ENCODE measurements at places on chromosomes 7 and 10.

DNA sequence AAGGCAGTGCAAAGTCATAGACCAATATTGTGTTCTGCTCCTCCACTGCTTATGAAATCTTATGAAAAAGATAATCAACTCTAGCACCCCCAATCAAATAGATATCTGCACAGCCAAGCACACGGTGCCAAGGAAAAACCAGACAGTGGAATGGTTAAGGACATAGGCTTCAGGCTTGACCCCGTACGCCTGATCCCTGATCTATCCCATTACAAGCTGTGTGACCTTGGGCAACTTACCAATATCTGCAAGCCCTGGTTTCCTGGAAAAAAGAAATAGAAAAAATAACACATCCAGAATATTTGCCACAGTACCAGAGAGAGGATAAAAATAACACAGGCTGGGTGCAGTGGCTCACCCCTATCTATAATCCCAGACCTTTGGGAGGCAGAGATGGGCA is 56.9 kb downstream of the GRB10 start:
- no peak for DNase-seq

DNA sequence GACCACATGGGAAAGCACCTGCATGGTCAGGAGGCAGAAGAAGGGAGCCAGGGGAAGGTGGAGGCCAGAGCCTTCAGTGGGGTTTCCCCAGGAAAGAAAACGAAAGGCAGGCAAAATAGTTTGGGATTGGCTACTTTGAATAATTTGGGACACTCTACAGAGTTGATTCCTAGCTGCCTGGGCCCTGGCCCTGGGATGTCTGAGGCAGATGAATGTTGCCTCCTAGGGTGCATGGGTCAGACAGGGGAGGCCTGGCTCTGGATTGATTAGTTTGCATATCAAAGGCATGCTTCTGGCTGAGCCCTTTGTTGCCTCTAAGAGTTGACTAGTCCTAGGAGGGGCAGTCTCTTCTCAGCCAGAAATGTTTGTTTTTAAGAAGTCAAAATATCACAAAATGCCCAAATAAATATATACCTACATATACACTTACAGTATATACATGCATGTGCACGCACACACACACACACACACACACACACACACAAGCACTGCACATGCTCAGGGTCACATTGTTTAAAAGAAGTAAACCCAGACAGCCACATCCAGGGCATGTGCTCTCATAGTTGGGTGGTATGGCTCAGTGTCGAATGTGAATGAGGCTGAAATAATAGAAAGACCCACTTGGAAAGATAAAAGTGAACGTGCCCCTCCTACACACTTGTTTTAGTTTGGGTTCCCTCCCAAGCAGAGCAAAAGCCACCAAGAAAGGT is 184.2 kb downstream of the GPAM start:
- no peak for DNase-seq

- DNase-seq = no peak
Observed at GRCh38 chr7:42224391-42225003, 12.5 kb downstream of the GLI3 start.

GRCh38 chr10:33557313-33557712 is 222.8 kb upstream of the NRP1 start:
- no peak for DNase-seq

DNA sequence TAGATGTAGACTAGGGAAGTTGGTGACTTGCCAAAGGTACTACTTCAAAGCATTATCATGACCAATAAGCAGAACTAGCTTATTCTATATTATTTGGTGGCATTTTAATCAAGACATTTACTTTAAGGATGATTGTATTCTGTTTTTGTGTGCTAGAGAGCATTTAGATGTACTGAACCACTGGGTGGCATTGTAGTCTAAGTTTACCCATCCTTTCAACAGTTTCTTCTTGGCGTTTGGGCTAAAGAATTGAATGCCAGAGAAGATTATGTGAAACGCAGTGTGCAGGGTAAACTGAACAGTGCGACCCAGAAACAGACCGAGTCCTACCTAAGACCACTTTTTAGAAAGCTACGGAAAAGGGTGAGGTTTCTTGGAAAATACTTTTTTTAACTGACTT is 26.8 kb downstream of the PRPF18 start:
- no peak for DNase-seq

All from femur (tissue), 1 donor.